Daoy (cell line): ENCODE measurements at places on chromosomes 3 and 15. TPM values are rescaled to one million over a fixed set of nuclear protein-coding genes. Genes with fewer than 3 reads are reported as not detected.

DNA sequence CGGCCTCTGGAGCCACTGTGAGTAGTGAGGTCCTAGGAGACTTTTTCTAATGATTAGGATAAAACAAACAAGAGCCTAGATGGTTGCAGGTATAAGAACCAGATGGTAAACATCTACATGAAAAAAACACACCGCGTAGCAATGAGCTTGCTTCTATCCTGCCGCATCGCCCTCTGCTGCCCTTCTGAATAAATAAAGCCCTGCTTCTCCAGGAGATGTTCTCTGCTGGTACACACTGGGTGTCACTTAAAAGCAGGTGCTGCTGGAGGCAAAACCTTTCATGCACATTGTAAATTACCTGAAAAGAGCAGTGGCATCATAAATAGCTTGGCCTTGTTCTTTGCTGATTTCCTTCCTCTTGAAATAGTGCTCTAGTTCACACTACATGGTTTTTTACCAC lies 164.4 kb upstream of the TOPAZ1 start:
- DNase-seq, result no peak

GRCh38 chr15:77747175-77748077 lies 114.7 kb upstream of the LINGO1 start:
- peak; percentile 15 for DNase-seq

SCG5 gene
- total RNA-seq, result 1.8 and 3.0 TPM in 2 replicates

- no peak for DNase-seq
Observed at GRCh38 chr3:184174284-184174645, 390 bp upstream of the AP2M1 start.

DNA sequence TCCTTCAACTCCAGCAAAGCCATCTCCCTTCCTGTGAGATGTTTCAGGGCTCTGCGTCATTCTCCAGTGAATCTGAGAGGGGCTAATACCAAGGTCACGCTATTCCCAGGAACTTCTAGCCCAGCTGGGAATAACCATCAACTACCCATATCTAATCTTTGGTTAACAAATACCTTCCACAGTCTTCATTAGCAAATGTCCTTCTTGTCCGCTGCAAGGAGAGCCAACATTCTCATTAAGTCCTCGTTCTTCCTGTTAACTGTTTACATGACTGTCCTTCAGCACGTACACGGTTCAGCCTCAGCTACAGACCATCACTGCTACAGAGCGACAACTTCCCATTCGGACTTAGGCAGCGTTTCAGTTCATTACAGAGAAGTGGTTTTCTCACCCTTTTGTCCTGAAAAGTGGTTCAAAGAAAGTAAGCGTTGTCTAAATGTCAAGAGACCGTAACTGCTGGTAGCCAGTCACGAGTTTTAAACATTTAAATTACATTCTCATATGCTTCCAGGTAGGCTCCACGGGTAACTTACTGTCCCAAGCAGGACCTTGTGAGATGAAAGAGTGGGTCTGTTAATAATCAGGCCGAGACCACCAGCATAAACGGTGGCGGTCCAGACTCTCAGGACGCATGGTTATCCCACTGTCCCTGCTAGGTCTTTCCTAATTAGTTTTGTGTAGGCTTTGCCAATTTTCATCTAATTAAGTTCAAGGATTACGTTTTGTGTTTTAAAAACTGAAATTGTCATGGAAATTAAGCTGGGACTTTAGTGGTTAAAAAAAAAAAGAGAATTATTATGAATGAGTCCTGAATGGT lies 63.8 kb downstream of the CHSY1 start:
- DNase-seq, result no peak

DNA sequence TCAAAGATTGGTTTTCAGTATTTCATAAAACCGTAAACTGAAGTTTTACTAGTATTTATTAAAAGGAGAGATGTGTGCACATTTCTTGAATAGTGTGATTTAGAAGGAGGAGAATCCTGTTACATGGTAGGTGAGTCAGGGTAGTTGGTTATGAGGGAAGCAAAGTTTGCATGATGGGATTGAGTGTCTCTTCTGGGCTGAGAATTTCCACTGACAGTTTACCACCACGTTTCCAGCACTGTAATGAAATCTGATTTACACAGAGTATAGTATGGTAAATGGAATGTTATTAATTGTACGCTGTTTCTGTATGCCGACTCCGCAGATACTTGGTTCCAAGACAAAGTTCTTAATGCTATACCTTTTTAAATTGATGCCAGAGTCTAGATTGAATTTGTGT lies 1.6 kb downstream of the NECTIN3 start:
- DNase-seq, result peak; percentile 10

GRCh38 chr15:98955331-98955730 lies 52.3 kb downstream of the PGPEP1L start:
- DNase-seq, result no peak

DNA sequence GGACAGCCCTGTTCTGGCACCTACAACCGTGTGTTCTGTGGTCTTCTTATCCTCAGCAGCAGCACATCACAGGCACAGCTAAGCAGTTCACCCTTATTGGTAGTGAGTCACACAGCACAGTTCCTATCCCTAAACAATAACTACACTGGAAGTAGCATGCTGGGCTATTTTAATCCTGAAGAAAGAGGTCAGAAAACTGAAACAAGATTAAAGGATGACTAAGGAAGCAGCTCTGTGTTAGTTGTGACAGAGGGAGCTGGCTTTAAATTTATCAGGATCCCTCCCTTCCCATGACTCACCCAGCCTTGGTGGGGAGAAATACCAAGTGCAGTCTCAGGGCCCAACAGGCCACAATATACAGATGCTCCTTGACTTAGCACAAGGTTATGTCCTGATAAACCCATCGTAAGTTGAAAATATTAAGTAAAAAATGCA lies 144.3 kb downstream of the ERC2 start:
- DNase-seq, result peak; percentile 75

DNA sequence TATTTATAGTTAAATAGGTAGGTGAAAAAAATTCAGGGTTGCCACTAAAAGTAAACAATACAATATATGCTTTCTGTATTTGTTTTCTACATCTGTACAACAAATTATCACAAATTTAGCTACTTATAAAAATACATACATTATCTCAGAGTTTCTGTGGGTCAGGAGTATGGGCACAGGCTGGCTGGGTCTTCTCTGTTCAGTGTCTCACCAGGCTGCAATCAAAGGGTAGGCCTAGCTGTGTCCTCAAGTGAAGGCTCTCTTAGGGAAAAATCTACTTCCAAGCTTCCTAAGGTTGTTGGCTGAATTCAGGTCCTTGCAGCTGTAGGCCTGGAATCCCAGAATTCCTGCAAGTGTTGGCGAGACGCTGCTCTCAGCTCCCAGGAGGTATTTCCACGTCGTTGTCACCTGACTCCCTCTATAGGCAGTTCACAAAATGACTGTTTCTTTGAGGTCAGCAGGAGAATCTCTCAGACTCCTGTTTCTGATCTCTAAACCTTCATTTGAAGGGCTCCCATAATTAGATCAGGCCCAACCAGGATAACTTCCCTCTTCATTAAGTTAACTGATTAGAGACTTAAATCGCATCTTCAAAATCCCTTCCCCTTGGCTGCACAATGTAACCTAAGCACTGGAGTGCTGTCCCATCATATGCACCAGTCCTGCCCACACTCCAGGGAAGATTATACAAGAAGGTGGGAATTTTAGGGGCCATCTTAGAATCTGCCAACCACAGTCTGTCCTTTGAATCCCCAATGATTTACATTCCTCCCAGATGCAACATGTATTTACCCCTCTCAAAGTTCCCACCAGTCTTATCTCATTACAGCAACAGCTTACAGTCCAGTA lies 296.6 kb downstream of the SUCLG2 start:
- no peak for DNase-seq

IL17RB gene
- total RNA-seq, result 1.9 and 3.1 TPM in 2 replicates

FANCD2 gene
- 48.5 and 51.9 TPM in 2 replicates for total RNA-seq

- DNase-seq, result peak; percentile 53
Observed at GRCh38 chr3:27312044-27312668, 57.0 kb downstream of the NEK10 start.

GRCh38 chr3:115323380-115323779 lies 176.3 kb upstream of the ZBTB20 start:
- no peak for DNase-seq

- no peak for DNase-seq
Observed at GRCh38 chr15:57112178-57112577, 193.7 kb downstream of the TCF12 start.

HCN4 gene
- 0.09 TPM in 1 of 2 replicates, not detected in the other for total RNA-seq

BCHE gene
- 1.5 and 1.7 TPM in 2 replicates for total RNA-seq

DNA sequence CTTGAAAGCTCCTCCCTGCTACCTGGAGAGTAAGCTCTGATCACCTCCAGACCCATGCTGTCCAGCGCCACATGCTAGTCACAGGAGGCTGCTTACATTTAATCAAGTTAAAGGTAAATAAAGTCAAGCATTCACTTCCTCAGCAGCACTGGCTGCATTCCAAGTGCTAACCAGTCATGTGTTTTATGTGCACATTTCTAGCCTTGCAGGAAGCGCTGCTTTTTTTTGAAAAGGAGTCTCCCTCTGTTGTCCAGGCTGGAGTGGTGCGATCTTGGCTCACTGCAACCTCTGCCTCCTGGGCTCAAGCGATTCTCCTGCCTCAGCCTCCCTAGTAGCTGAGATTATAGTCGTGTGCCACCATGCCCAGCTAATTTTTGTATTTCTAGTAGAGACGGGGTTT lies 279.2 kb downstream of the GABRG3 start:
- no peak for DNase-seq

CCDC54 gene
- total RNA-seq, result not detected in 2 replicates

DNA sequence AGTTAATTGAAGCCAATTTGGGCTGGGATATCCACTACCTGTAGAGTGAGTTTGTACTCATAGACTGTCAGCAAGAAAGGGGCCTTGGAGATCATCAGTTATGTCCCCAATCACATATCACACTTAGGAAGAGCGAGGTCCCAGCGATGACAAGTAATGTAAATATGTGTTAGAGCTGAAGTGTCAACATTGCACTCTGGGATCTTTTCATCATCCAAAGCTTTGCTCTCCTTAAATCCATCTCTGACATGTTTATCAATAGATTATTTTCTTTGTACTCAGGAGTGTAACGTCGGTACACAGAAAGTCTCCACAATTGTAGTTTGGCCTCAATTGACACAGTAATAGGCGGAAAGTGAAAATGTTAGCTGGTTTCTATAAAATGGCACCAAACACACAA lies 113.7 kb upstream of the TPRG1 start:
- DNase-seq, result no peak

DNA sequence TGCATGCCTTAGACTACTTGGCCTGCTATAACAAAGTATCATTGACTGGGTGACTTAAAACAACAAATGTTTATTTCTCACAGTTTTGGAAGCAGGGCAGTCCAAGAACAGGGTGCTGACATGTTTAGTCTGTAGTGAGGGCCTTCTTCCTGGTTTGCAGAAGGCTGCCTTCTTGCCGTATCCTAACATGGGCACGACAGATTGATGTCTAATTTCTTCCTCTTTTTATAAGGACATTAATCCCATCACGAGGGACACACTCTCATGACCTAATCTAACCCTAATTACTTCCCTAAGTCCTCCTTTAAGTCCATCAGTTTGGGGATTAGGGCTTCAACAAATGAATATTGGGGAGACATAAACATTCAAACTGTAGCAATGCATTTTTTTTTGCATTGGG lies 10.9 kb upstream of the GOLGA8B start:
- DNase-seq, result no peak

DNA sequence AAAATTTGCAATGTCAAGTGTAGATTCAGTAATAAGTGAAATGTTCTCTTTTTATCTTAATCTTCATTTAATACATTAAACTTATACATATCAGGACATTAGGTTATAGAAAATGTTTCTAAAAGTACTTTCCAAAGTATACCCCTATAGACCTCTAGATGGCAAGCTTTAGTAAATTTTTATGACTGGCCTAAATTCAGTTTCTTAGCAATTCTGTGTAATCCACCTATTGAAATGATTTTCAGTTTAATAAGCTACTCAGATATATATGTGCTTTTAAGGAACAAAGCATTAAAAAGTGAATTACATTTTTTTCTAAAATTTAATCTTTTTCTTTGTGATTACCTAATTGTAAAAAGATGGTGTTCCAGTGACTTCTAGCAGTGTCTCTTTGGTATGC lies 342.2 kb downstream of the GBE1 start:
- DNase-seq, result no peak

GRCh38 chr15:82186719-82187406 lies 75.7 kb downstream of the EFL1 start:
- DNase-seq, result no peak

DNA sequence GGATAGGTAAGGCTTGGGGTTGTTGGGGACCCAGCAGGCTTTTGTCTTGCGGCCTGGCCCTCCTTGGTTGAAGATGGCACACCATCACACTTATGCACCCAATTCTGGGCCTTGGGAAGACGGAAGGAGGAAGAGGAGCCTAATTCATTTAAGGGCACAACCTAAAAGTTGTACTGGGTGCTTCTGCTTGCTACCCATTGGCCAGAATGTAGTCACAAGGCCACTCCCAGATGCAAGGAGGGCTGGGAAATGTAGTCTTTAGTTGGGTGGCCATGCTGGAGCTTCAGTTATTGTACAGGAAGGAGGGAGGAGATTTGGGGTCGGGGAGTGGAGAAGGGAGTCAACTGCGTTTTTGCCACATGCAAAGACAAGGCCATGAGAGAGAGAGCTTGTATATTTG lies 109.2 kb downstream of the TMEM266 start:
- peak; percentile 33 for DNase-seq
